ENCODE measurements at places on chromosomes 6 and 20. TPM values are rescaled to one million over a fixed set of nuclear protein-coding genes. Genes with fewer than 3 reads are reported as not detected.

DNA sequence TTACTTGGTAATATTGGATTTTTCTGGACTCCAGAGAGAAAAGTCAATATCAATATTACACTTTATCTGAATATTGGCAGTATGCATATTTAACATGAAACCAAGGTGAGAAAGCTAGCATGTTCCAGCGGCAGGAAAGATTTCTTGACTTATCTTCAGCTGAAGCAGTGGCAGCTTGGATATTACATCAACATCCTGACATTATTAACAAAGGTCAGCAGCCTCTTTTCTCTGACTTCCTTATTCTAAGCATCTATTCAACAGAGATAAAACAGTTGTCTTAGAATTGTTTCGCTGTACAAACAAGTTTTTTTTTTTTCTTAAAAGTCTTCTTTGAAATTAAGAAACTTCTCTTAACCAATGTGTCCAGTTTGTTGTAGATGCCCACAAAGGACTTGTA, 11.8 kb downstream of the DCBLD1 start:
- DNase-seq: peak; percentile 64

DNA sequence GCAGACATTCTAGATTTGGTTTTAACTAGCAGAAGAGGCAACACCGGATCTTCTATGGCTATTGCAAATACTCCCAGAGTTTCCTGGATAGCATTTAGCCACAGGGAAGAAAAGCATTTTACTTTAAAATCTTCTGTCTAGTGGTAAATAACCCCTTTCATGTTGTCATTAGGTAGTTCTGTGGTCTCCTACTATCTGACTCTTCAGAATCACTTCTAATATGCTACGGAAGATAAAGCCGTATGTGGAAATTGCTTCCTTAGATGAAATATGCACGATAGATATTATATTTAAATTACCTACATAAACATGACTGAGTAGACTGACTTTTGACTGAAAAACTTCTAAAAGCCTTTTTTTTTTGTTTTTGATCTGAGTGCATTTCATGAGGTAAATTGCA, 759 bp downstream of the CRISP3 start:
- no peak for DNase-seq

DNA sequence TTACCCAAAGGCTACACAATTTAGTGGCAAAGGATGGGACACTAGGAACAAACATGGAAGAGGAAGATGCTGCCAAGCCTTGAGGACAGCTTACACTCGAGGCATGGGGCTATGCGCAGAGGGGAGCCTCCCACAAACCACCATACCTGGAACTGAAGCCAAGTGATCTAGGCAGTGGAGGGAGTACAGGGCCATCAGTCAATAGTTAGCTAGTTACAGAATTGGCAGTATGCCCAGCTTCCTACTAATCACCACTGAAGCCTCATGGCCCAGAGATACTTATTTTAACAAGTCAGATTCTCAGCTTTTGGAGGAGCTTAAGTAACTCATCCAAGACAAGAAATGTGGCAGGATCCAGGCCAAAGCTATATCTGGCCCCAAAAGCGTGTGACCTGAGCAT, 226.6 kb upstream of the MOCS1 start:
- DNase-seq: no peak

GRCh38 chr6:18513253-18513798, 126.2 kb downstream of the RNF144B start:
- no peak for DNase-seq

DNA sequence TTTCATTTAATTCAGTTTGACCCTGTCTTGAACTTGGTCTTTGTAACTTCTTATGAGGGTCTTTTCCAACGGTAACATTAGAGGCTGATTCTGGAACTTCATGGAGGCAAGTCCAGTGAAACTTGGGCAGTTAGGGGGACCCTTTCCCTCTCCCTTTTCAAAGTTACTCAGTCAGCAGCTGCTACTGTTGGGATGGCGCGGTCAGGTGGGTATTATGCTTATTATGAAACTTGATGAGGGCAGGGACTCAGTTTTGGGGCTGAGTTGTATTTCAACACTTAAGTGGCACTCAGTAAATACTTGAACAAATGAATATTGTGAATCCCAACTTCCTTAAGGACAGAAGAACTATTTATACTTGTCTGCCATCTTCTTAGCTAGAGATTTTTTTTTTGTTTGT, 20.8 kb downstream of the TOP1 start:
- DNase-seq: no peak

DNA sequence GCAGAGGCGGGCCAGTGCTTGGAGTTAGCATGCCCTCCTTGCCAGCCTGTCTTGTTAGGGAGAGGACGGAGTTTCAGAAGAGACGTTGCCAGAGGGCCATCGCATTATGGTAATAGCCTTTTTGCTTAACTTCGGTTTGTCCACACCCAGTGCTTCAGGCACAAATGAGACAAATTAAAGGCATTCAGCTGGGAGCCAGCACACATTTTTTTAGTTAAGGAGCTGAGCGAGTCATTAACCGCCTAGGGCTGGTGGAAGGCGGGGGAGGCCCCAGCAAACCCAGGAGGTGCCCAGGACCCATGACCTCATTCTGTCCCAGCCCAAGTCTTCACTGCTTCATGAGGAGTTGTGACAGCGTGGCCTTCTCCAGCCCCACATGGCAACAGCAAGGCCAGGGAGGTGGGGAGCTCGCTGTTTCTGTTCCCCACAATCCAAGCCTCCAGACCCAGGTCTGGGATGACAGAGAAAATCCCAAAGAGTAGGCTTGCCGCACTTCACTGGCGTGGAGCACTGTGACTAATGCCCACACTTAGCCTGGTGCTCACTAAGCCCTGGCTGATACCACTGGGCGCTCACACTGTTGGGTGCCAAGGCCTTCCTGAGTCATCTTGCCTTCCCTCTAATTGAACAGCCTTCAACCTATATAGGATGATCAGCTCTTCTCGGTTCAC, 237.1 kb downstream of the ANKRD60 start:
- DNase-seq: no peak

The HLA-DRA gene
- not detected for total RNA-seq

DNA sequence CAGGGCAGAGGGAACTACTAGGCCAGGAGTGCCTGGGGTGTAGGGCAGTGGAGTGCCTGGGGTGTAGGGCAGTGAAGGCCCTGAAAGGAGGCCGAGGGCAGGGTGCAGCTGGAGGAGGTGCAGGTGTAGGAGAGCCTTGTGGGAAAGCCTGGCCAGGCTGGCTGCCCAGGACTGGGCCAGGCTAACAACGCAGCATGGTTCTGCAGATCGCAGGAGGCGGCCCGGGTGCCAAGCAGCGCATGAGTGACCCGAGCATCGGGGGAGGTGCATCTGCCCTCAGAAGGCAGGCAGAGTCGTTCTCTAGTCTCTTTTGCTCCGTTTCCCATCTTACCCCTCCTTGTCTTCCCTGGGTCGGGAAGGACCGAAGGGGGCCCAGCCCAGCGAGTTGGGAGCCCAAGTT, 151.5 kb upstream of the PHACTR3 start:
- DNase-seq: no peak

GRCh38 chr20:44958276-44958675, 1.9 kb downstream of the TOMM34 start:
- DNase-seq: no peak

- no peak for DNase-seq
These were observed 558.9 kb downstream of the PKHD1 start for GRCh38 chr6:51528556-51528955.

GRCh38 chr20:45909817-45910669, 1.9 kb downstream of the PLTP start:
- no peak for DNase-seq

- DNase-seq: no peak
These were observed 41.4 kb downstream of the MAP3K5 start for GRCh38 chr6:136750696-136751521.

All from pulmonary artery endothelial cell (primary cell).